GDM1 (cell line): ENCODE measurements at places on chromosomes 2 and 18.

GRCh38 chr2:173990970-173991819 lies 26.0 kb upstream of the SP3 start:
- DNase-seq, result no peak

- DNase-seq, result no peak
Observed at GRCh38 chr2:12005886-12006681, 259.7 kb downstream of the LPIN1 start.

DNA sequence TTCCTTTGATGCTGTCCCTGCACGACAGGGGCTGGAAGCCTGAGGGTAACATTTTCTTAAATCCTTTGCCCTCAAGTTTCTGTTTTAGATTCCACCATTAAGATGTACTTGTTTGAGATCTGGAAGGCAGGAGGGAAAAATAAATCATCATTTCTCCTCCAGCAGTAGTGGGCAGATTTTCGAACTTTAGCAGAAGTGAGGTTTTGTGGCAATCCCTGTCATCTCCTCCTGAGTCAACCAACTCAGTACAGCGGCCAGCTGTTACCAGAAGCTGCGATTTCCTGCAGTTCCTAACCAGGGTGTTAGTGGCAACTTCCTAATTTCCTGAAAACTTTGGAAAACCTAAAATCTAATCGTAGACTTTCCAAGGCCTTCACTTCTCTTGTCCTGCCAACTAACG lies 517.2 kb upstream of the ACVR2A start:
- DNase-seq, result no peak

DNA sequence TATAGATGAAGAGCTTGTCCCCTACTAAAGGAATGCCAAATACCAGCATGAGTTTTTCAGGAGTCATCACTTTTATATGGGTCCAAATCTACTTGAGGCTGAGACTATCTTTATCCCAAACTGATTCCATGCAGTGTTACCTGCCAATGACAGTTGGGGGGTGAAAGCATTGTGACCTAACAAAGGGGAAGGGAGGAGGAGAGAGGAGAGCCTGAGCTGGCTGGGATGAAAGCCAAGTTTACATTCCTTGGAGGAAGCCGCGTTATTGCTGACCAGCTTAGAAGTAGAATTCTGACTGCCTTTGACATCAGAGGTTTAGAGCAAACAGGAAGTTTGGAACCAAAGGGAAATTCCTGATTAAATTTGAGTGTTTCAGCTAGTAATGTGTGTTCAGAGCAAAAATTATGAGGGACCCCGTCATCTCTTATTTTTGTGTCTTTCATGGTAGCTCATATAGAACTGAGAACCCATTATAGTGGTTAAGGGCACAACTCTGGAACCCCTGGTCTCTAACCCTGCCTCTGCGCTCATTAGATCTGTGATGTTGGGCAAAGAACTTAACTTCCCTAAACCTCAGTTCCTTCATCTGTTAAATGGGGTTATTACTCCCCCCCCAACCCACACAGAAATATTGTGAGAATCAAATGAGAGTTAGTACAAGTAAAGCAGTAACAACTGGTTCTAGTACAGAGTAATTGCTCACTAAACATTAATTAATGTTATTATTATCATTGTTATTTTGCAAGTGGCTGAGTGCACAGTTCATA lies 199.3 kb upstream of the EPAS1 start:
- no peak for DNase-seq

DNA sequence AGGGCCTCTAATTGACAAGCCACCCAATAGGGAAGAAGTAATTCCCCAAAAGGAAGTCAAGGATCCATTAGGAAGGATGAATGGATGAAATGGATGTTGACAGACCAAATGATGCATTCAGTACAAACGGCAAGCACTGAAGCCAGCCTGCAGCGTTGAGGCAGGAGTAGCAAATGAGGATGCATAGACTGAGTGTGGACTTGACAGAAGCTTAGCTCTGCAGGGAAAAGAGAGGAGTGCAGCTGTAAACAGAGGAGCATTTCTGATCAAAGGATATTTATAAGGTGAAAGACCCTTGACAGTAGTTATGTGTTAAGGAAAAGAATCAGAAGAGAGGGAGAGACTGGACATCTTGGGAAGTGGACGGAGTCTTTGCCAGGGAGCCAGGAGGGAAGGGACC lies 253.2 kb upstream of the RAB12 start:
- no peak for DNase-seq

GRCh38 chr18:68402784-68403183 lies 312.1 kb downstream of the TMX3 start:
- DNase-seq, result no peak

DNA sequence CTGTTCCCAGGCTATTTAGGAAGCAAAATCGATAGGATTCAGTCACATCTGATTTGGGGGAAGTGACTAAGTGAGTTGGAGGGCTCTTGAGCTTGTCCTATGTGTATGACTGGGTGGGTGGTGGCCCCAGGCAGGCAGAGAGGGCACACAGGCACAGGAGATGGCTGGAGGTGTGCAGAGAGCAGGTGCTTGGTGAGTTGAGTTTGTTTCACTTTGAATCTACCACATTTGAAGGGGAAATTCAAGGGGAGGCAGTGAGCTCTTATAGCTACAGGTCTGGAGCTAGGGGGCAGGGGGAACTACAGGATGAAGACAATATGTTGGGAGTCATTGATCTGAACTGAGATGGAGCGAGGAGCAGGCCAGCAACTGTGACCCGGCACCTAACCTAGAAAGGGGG lies 42.5 kb upstream of the TMEM200C start:
- no peak for DNase-seq

- DNase-seq, result no peak
Observed at GRCh38 chr2:159880729-159881128, 82.7 kb upstream of the CD302 start.

GRCh38 chr2:60489289-60489688 lies 64.2 kb downstream of the BCL11A start:
- DNase-seq, result no peak

GRCh38 chr2:75462206-75462605 lies 98.5 kb downstream of the EVA1A start:
- DNase-seq, result no peak

- DNase-seq, result no peak
Observed at GRCh38 chr2:228599781-228600180, 418.3 kb upstream of the SPHKAP start.

DNA sequence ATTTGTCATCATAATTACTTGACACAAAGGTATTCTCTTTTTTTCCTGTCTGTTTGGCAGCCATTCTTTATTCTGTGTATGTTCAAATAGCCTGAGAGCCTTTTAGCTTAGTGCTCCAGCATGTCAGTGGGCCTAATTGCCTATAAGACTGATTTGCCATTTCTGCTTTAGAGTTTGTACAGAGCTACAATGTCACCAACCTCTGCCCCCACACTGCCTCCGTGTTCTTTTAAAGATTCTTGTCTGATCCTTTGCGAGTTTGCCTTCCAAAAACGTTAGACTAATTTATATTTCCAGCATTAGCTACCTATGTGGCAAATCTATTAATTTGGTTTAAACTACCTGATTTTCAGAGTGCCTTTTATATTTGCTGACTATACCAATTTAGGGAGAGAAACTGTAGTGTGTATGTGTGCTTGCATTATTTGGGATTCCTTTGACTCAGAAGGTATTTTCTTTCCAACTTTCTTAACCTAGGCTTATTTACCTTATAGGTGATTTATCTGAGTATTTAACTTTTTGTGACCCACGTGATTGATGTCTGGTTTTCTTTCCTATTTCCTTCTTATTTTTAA lies 70.8 kb downstream of the FAM117B start:
- DNase-seq, result no peak

DNA sequence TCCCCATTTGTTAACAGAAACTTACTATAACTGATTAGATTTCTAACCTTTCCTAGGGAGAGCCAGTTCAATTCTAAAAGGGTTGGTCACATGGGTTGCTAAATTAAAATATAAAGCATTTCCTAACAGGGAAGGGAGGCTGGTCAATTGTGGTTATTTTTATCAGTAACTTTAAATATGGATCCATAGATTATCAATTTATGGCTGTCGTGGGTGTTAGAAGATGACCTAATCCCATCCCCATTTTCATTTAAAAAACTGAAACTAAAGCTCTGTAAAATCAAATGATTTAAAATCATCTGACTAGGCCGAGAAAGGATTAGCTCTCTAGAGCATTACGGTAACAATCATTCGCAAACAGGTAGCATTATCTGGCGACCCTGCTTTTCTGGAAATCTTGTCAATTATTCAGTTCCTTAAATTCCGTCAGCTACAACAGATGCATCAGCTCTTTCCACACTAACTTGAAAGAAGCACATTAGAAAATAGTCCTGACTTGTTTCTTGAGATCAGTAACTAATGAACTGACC lies 953 bp upstream of the HNRNPA3 start:
- no peak for DNase-seq

DNA sequence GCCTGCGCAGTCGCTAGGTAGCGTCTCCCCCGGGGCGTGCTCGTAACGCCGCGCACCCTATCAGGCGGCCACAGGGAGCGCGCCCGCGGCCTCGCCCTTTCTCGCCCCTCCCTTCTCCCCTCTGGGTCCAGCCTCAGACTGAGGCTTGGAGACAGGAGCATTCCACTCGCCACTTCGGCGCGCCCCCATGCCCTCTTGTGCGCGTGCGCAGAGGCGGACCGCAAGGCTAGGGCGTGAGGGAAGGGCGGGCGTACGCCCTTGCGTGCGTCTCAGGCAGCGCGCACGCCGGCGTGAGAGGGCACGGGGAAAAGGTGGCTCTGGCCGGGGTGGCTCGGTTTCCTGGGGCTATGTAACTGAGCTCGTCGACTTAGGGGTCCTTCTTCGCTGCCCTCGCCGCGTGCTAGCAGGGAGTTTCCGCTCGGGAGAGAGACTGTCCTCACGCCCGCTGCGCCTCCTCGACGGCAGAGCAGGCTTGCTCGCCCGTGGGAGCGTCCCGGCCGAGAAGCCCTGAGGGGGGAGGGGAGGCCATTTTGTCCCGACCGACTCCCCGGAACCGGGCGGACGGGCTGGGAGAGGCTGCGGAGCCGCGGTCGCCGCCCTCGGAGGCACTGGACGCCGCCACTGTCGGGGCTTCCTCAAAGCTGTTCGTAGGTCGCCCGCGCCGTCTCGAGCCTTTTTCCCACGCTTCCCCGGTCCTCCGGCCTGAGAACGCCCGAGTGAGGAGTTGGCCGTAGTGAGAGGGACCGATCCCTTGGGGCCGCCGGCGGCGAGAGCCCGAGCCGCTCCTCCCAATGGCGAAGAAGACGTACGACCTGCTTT lies at the start of gene RAB10:
Gene RAB10, plus strand, starts transcription at position 267 of the 819 bp plus-strand sequence. Its CDS starts 525 bp downstream, at position 792.
- DNase-seq, result peak; percentile 100

DNA sequence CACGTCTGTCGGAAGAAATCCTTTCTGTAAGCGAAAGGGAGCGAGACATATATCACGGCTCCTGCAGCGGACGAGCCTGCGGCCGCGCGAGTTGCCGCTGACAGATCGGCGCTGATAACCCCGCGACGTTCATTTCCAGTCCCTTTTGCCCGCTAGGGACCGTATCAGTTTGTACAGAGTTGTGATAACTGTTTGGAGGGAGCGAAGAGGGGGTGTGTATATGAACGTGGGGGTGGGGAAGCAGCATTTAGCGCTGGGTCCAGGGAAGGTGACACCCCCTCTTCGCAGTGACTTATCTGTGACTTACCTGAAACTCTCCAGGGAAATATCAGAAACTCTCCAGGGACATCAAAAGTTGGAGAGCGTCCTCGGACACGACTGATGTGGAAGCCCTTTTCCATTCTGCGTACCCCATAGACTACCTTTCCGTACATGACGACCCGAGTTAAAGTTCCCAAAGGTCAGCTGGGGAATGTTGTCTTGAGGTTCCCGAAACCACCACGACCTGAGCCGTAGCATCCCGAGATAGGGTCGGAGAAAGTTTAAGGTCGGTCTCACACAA lies 948 bp upstream of the GATA6 start:
- no peak for DNase-seq

DNA sequence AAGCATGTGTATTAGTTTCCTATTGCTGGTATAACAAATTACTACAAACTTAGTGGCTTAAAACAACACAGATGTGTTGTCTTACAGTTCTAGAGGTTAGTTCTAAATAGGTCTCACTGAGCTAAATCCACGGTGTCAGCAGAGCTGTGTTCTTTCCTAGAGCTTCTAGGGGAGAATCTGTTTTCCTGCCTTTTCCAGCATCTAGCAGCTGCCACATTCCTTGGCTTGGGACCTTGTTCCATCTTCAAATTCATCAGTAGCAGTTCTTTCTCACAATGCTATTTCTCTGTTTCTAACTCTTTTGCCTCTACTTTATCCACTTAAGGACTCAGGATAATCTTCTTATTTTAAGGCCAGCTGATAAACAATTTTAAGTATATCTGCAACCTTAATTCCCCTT lies 32.2 kb upstream of the CREB1 start:
- no peak for DNase-seq

- no peak for DNase-seq
Observed at GRCh38 chr2:109344270-109344805, 215.3 kb downstream of the SH3RF3 start.

GRCh38 chr2:236169741-236170589 lies 1.8 kb upstream of the GBX2 start:
- DNase-seq, result no peak

DNA sequence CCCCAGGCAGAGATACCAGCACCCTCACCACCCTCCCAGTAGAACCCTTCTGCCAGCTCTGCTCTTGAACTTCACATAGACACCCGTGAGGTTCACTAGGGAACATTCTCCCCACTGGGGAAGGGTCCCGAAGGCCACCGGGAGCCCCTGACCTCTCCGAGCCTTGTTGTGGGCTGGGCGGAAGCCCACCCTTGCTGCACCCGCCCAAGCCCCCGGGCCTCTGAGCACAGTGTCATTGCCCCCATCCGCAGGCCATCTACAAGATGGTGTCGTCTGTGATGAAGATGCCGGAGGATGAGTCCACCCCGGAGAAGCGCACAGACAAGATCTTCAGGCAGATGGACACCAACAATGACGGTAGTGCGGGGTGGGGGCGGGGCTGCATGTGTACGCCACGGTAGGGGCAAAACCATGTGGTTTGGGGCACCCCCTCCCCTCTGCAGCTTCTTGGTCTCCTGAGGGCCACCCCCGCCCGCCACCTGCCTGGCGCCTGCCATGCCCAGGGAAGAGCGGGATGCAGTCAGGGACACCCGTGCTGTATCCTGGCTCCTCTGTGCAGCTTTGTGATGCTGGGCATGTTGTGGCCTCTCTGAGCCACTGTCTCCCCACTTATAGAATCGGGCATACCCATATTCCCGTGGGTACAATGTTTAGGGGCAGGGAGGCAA lies 25.3 kb downstream of the ODC1 start:
- no peak for DNase-seq

- no peak for DNase-seq
Observed at GRCh38 chr2:36530178-36530982, 67.6 kb downstream of the FEZ2 start.
